Stimulated activated CD8-positive, alpha-beta memory T cell treated with anti-CD3 and anti-CD28 coated beads, Interleukin-15, amount 100 ng/mL, for 4 hours (primary cell): ENCODE measurements at places on chromosomes 2 and 18.
A peak's percentile ranks its signal among the peaks of the same experiment; 100 is the strongest.

DNA sequence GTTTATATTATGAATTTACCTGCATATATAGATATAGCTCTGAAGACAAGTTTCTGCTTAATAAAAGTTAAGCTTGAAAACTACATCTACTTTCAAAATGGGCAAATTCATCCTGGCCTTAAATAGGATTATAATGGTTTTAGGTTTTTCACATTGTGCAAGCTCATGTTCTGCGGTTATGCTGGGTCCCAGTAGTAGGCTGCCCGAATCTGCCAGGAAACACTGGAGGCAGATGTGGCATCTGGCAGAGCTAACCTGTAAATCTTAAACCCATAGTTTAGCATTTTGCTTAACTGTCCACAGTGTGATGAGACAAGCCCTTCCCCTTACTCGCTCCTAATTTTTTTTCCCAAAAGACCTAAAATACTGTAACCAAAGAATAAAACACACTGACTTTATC lies 234.2 kb downstream of the TCF4 start:
- no peak for DNase-seq

GRCh38 chr18:2400701-2401196 lies 170.6 kb downstream of the METTL4 start:
- DNase-seq = no peak

GRCh38 chr2:158393886-158394285 lies 62.7 kb downstream of the CCDC148 start:
- DNase-seq = no peak

DNA sequence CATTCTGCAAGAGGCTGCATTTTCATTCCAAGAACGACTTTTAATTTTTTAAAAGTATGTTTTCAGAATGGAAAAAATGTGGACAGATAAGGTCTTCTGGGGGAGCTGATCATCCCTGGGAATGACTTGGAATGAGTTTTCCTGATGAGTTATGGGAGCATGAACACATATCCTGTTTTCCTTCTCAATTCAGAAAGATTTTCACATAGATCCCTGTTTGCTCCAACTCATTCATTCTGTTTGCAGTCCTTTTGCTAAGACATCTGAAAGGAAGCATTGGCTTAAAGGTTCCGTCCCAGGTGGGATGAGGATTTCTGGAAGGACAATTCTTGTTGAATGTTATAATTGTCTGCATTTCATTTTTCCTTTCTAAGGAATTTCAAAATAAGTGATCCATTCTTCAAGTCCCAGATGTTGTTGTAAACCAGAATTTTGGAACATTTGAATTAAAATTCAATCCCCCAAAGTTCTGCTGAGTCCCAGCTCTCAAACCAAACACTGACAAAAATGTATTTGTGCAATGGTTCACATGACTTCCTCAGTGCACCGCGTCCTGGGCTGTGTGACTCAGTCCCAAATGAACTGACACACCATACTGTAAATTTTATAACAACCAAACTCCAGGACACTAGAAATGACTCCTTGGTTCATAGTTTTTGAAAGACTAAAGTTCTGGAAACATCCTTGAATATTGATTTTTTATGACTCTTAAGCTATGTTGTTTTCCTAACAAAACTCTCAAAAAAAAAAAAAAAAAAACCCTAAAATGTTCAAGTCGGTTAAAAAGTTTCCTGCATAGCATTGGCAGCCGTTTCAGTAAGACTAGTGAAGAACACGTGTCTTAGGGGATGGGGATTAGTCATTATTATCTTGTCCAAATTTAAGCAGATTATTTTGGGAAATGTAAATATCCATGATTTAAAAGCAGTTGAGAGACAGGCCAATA lies 281.8 kb upstream of the TCF4 start:
- DNase-seq = no peak

DNA sequence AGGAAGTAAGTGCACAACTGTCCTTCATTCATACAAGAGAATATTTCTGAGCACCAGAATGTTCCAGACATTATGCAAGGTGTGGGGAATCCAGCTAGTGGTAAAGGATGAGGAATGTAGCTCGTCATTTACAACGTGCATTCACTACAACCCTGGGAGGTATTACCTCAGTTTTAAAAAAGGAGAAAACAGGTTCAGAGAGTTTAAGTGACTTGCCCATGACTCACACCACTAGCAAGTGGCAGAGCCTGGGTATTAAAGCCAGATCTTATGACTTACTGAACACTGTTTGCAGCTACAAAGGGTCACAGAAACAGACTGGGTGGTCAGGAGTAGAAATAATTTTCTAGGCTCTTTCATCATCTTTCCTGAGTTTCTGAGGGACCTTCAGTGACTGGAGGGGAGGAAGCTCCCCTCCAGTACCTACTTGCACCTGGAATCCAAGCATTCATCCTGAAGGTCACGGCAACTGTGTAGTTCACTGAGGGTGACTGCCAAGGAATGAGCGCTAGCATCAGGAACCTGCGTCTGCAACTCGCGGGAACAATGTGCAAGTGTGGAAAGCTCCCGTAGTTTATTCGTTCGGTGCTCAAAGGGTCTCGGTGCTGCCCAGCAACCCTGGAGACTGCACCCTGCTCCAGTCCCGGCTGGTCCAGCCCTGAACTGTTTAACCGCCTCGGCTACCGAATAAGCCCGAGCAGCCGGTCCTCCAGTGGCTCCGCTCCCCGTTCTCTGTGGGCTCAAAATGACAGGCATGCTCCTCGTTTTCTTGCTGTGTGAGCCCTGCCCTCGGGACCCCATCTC lies 647 bp downstream of the CCDC121 start:
- DNase-seq = no peak

- no peak for DNase-seq
These were observed 11.1 kb downstream of the AMMECR1L start for GRCh38 chr2:127874378-127875269.

DNA sequence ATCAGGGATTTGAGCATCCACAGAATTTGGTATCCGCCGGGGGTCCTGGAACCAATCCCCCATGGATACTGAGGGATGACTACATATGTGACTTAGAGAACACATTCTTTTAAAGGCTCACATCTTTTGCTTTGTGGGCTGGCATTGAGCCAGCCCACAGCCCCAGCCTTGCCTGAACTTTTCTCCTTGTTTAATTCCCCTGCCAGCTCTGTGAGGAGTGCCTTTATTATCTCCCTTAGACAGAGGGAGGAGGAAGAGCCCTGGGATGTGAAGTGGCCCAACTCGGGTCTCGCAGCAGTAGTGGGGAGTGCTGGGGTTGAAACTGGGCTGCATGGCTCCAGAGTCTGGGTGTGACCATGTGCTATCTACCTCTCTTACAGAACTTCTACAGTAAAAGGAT lies 7.6 kb downstream of the TTC39C start:
- DNase-seq = no peak

- DNase-seq = peak; percentile 14
These were observed 50.2 kb upstream of the SIGLEC15 start for GRCh38 chr18:45775241-45775676.

- DNase-seq = no peak
These were observed 82.7 kb downstream of the LTBP1 start for GRCh38 chr2:33029459-33029858.

GRCh38 chr2:3594493-3595281 lies at the start of gene COLEC11:
Gene COLEC11 (plus strand): TSS chr2:3595112. CDS start chr2:3604341, 9,229 bp downstream.
- no peak for DNase-seq

DNA sequence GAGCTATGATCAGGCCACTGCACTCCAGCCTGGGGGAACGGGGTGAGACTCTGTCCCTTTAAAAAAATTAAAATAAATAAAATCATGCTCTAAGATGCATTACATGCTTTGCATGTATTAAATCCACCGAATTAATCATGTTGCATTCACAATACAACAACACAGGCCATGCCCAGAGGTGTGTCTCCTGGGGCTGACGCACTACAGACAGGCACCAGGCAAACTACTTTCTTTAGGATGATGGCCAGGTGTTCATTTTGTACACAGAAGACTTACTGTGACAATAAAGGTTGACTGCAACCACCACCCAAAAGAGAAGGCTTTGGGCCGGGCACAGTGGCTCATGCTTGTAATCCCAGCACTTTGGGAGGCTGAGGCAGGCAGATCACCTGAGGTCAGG lies 226.8 kb upstream of the PXDN start:
- DNase-seq = no peak

GRCh38 chr2:240574386-240575100 lies 6.3 kb downstream of the RNPEPL1 start:
- no peak for DNase-seq

- no peak for DNase-seq
These were observed 94.6 kb upstream of the CAVIN2 start for GRCh38 chr2:191941376-191941929.

GRCh38 chr2:122883849-122884248 lies 1128.4 kb downstream of the TSN start:
- no peak for DNase-seq

DNA sequence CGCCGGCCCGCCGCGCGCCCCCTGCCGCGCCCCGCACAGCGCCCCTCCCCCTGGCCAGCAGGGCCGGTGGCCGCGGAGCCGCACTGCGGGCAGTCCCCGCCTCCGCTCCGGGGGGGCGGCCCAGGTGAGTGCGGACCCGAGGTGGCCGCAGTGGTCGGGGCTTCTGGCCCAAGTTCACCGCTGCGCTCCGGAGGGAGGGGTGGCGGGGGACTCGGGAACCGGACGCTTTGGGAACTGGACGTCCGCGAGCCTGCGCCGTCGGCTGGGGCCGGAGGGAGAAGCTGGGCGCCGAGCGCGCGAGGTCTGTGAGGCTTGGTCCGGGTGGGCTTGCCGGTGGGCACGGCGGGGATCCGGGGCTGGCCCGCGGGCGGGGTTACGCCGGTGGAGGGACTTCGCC lies 591 bp upstream of the LDLRAD4 start:
- DNase-seq = no peak

DNA sequence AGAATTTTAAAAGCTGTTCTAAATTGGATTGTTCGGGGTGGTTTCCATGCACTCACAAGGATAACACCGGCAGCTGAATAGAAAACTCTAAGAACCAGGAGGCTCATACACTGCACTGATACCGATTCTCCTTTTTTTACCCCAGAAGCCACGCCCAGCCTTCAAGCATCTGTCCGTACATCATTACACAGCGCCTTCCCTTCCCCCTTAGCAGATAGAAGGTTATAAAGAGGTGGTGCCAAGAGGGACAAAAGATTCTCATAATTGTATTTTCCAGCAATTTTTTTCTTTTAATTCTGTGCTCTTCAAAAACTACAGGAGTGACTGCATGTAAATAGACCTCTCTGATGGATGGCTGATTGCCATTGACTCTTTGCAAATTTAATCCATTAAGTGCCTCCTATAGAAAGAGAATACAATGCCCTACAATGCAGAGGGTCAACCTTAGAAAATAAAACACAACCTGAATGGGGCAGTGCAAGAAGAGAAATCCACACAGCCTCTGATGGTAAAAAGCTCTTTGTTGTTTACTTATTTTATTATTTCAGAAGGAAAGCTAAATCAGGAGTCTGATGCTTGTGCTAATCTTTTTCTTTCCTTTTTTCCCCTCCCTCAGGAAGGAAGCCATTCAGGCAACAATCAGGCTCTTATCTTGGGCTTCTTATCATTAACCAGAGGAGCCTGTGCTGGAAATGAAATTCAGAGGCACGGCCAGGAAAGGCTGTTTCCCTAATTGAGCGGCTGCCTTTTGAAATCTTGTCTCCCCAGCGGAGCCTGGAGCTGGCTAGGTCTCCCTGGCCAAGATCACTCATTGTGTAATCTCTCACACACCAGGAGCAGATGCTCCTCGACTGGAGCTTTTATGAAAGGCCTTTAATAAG lies 198.9 kb upstream of the NABP1 start:
- no peak for DNase-seq

GRCh38 chr2:9565436-9566153 lies 10.0 kb upstream of the ADAM17 start:
- no peak for DNase-seq

GRCh38 chr2:62706721-62707521 lies 1.4 kb downstream of the EHBP1 start:
- DNase-seq = no peak

DNA sequence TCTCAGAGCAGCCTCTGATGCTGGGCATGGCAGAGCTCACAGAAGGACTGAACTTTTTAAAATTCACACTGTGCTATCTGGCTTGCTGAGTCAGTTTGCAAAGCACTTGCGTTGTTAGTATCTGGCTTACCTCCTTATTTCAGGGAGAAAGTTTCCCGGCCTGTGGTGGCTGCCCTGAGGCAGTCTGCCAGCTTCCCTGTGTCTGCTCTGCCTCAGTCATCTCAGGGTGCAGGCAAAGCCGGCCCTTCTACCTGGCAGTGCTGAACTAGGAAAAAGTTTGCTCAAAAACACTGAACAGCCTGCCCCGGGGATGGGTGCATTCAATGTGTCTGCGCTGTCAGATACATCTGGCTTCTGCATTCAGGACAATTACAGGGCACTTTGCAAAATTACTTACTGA lies 90.2 kb upstream of the UXS1 start:
- no peak for DNase-seq

DNA sequence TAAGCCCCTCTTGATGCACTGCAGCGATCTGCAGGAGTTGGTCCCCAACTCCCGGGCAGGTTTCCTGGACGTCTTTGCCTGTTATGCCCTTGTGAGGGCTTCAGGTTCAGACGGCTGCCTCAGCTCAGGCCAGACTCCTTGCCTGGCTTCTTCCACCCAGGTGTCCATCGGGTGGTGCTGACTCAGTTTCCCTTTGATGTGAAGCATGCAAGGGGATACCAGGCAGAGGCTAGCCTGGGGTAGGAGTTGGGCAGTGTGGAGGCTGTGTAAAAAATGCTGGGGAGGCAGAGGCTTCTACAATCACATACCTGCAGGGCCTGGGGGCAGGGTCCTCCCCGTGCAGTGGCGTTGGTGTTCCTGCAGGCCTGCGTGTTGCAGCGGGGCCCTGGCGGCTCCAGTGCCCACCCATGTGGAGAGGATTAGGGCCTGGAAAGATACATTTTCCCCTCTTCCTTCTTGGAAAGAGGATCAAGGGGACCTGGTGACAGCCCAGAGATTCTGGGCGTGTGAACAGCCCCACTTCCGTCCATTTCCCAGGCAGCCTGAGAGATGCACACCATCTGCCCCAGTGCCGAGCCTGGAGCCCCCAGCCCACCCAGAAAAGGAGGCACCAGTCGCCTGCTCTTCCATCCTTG lies 338.3 kb downstream of the DYSF start:
- no peak for DNase-seq

DNA sequence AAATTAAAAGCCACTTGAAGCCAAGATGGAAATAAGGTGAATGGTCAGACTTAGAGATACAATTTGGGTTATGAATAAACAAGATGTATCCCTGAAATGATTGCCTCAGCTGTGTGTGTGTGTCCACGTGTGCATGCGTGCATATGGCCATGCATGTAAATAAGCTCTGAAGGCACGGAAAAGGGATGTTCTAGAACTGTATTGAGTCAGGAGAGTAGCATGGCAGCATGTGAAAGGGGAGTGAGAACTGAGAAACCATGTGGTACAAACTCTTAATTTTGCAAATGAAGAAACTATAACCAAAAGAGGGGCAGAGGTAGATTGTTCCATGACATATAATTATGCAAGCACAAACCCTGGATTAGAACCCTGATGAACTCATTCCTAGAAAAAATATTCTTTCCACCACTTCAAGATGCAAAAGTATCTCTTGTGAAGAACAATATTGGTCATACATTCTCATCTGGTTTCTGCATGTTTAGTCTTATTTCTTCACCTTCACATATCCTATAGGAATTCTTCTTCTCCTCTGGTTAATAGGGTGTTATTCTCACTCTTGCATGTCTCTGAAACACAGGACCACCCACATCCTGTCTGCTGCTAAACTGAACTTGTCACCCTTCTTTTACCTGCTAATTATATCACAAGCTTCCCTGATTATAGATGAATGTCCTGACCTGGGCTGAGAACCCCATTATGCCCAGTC lies 455.8 kb downstream of the SETBP1 start:
- no peak for DNase-seq

GRCh38 chr2:65282477-65283053 lies 54.9 kb downstream of the ACTR2 start:
- DNase-seq = no peak
